ENCODE measurements at places on chromosomes 11 and 22.

GRCh38 chr11:2795491-2795991 lies 90.0 kb downstream of the CDKN1C start:
- no peak for DNase-seq

DNA sequence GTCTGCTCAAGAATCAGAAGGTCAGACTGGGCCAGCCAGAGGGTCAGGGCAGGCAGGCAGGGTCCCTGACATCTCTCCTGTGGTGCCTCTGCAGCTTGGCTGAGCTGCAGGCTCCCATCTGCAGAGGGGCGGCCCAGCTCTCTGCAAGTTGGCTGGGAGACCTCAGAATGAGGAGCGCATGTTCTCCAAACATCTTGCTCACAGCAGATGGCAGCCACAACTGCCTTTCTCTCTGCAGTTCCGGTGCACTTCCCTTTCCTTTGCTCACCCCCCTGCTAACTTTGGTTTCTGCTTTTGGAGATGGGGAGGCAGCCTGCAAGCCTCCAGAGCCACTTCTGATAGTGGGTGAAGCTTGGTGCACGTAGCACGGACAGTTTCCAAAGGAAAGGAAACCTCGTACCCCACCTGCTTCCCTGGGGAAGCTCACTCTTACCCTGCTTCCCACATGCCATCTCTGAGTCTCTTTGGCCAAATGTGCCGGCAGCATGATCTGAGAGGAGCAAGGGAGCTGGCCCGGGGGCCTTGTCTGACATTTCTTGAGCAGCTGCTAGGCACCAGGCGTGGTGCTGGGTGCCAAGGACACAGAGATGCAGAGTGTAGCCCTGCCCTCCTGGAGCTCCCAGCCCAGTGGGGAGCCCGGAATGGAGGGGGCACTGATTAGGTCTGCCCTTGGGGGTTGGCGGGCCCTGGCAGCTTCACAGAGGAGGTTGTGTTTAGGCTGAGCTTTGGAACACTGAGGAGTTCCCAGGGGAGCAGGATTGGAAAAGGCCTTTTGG lies 18.2 kb downstream of the DAGLA start:
- no peak for DNase-seq

GRCh38 chr11:35082321-35083180 lies 56.4 kb upstream of the CD44 start:
- DNase-seq, result peak; percentile 87

DNA sequence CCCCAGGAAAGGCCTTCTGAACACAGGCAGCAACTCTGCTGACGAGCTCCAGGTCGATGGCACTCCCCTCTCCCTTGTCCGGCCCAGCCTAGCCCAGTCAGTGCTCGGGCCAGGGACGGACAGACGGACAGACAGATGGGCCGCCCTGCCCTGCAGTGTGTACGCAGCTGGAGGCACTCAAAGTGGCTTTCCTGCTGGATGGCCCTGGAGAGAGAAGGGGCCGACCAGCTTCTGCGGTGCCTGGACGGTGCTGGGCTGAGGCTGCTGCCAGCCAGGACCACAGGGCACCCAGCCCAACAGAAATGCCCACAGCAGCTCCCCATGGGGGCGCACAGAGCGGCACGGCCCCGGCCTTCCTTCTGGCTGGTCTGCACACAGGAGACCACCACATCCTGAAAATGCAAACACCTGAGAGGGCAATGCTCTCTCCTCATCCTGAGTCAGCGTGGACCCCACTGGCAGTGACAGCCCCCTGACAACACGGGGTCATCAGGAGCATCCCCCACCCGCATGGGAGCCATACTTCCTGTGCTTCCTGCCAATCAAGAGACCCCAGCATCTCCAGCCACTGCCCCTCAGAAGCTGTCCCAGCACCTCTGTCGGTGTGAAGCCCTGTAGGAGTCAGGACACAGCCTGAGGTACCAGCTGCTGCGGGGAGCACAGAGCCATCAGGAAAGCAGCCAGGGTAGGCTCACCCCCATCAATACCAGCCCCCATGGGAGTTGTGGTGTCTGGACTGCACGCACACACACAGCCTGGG lies 692 bp upstream of the MOB2 start:
- no peak for DNase-seq

DNA sequence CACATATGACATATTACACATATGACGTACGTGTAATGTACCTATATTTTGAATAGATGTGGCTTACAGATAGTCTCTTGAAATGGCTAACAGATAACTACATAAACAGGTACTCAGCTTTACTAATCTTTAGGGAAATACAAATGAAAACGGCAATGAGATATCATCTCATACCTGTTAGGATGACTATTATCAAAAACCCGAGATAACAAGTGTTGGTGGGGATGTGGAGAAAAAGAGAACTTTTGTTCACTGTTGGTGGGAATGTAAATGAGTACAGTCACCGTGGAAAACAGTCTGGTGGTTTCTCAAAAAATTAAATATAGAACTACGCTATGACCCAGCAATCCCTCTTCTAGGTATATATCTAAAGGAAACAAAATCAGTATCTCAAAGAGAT lies 247.6 kb downstream of the ETS1 start:
- no peak for DNase-seq

- no peak for DNase-seq
Observed at GRCh38 chr22:42313204-42313603, 42.8 kb upstream of the TCF20 start.

GRCh38 chr11:11442791-11443190 lies 89.7 kb upstream of the CSNK2A3 start:
- DNase-seq, result no peak

- no peak for DNase-seq
Observed at GRCh38 chr22:43447380-43447779, 35.6 kb downstream of the MPPED1 start.

DNA sequence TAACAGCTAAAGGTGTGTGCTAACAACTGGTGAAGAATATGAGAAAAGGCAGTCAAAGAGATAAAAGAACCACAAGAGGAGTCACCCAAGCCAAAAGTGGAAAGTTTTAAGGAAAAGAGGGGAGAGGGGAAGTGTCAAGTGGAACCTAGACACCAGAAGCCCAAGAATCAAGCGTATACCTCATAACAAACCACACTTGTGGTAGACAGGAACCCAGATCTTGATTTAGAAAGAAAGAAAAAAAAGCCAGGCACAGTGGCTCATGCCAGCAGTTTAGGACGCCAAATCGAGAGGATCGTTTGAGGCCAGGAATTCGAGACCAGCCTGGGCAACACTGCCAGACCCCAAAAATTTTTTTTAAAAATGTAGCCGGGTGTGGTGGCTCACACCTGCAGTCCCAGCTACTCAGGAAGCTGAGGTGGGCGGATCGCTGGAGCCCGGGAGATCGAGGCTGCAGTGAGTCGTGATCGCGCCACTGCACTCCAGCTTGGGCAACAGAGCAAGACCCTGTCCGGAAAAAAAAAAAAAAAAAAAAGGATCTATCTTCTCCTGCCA lies 877 bp downstream of the SLC25A17 start:
- DNase-seq, result no peak

DNA sequence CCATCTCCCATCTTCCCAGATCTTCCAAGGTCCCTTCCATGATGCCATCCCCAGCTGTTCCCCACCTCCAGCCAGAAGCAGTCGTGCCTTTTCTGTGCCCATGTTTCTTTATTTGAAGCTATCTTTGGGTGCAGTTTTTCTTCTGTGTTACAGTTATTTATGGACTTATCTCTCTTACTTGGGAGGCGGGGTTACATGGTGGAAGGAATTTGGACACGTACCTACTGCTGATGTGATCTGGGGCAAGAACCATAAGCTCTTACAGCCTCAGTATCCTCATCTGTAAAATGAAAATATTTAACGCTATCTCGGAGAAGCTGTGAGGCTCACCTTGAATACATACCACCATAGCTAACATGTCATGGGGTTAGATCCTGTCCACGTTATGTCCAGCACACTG lies 98.9 kb downstream of the ZBTB16 start:
- no peak for DNase-seq

GRCh38 chr22:44797181-44797725 lies 44.9 kb downstream of the ARHGAP8 start:
- DNase-seq, result no peak

GRCh38 chr11:112961751-112962578 lies 745 bp downstream of the NCAM1 start:
- no peak for DNase-seq

DNA sequence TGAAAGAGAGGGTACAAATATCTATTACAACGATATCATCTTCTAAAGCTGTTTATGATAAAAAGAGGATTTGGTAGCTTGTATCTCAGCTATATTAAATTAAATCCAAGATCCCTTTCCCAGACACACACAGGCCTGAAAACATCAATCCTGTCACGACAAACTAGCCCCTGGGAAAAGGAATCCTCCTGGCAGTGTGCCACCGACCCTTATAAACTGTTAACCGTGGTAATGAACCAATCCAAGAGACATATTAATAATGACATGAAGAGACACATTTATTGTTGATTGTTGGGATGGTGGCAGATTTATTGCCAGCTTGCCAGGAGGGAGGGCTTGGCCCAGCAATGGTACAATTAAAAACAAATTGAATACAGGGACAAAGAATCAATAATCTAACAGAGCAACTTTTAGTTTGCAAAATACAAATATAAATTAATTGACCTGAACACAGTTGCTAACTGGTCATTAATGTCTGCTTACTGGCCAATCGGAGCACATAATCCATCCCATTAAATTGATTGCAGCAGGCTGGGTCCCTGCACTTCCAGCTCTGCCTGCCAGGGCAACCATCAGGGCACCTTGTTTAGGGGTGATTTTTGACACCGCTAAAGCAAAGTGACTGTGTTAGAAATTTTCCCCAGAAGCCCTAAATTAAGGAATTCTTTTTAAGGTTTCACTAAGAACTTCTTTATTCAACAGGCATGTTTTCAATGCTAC lies 887.6 kb downstream of the OPCML start:
- no peak for DNase-seq
